Activated naive CD8-positive, alpha-beta T cell treated with anti-CD3 and anti-CD28 coated beads, Interleukin-2, amount 10 ng/mL, durations not matched to agents 7 days and 5 days (primary cell): ENCODE measurements at places on chromosomes 4 and X. TPM values are rescaled to one million over a fixed set of nuclear protein-coding genes. Genes with fewer than 3 reads are reported as not detected.
A peak's percentile ranks its signal among the peaks of the same experiment; 100 is the strongest.

The CT47B1 gene
- not detected for total RNA-seq

The UBE2A gene
- 73.5 TPM for total RNA-seq

The PRSS12 gene
- total RNA-seq = not detected

The STARD8 gene
- total RNA-seq = 0.85 TPM

The JCHAIN gene
- 0.60 TPM for total RNA-seq

The WAS gene
- total RNA-seq = 142 TPM

The CT45A9 gene
- not detected for total RNA-seq

The NXF2 gene
- not detected for total RNA-seq

The MAGEA9B gene
- total RNA-seq = not detected

The TSPAN7 gene
- total RNA-seq = not detected

The RRAGB gene
- total RNA-seq = 13.3 TPM

The EGFL6 gene
- total RNA-seq = 17.6 TPM

The GLOD5 gene
- not detected for total RNA-seq

The DDX53 gene
- total RNA-seq = not detected

The GAGE2A gene
- total RNA-seq = not detected

The RASL11B gene
- total RNA-seq = 0.17 TPM

The PCDH11X gene
- not detected for total RNA-seq

GRCh38 chrX:149527705-149528104 lies 13.1 kb upstream of the EOLA1 start:
- no peak for DNase-seq

- no peak for DNase-seq
Observed at GRCh38 chr4:47017494-47017893, 13.9 kb upstream of the GABRB1 start.

GRCh38 chrX:2782171-2782570 lies 30.3 kb downstream of the XG start:
- DNase-seq = no peak

- DNase-seq = no peak
Observed at GRCh38 chr4:150814873-150815272, 200.2 kb downstream of the LRBA start.

GRCh38 chr4:141027421-141027820 lies 105.8 kb downstream of the RNF150 start:
- no peak for DNase-seq

DNA sequence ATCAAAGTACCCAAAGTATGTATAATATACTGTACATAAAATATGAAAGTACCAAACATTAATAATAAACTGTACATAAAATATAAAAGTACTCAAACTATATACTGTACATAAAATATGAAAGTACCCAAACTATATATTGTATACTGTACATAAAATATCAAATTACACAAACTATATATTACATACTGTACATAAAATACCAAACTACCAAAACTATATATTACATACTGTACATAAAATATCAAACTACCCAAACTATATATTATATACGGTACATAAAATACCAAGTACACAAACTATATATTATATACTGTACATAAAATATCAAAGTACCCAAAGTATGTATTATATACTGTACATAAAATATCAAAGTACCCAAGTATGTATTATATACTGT lies 723.7 kb downstream of the CWH43 start:
- no peak for DNase-seq

DNA sequence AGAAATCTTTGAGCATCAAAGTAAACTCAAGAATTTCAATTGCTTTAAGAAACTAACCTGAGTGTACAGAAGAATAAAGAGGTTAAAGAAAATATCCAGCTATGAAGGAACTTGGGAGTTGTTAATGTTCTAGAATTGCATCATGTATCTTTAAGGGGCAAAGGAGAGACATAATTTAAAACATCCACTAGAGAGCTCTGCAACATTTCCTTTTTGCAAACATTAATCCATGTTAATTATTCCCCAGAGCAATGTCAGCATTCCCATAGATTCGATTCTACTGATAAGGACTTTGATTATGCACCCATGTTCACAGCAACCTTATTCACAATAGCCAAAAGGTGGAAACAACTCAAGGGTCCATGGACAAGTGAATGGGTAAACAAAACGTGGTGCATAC lies 80.2 kb upstream of the SORBS2 start:
- no peak for DNase-seq

GRCh38 chr4:153997516-153997915 lies 208.6 kb upstream of the SFRP2 start:
- no peak for DNase-seq

DNA sequence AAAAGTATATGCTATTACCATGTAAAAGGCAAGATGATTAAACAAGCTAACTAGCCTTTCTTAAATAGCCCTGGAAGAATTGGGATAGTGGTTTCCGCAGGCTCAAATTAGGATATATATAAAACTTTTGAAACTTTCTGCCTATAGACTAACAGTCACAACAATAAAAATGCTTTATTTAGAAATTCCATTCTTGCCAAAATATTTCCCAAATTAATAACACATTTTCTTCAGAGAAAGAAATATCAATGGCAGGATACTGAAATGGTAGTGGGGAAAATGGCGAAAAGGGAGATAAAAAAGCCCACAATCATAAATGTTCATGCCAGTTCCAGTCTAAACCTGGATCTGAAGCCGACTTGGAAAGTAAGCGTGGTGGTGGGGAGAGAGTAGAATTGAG lies 56.0 kb downstream of the MAD2L1 start:
- no peak for DNase-seq

GRCh38 chr4:25958110-25958509 lies 44.1 kb downstream of the SMIM20 start:
- no peak for DNase-seq

GRCh38 chr4:1244978-1245471 lies 3.9 kb downstream of the CTBP1 start:
- peak; percentile 23 for DNase-seq

- DNase-seq = no peak
Observed at GRCh38 chr4:143424276-143424675, 87.6 kb downstream of the GAB1 start.

GRCh38 chr4:147833254-147833653 lies 101.4 kb downstream of the ARHGAP10 start:
- DNase-seq = no peak

DNA sequence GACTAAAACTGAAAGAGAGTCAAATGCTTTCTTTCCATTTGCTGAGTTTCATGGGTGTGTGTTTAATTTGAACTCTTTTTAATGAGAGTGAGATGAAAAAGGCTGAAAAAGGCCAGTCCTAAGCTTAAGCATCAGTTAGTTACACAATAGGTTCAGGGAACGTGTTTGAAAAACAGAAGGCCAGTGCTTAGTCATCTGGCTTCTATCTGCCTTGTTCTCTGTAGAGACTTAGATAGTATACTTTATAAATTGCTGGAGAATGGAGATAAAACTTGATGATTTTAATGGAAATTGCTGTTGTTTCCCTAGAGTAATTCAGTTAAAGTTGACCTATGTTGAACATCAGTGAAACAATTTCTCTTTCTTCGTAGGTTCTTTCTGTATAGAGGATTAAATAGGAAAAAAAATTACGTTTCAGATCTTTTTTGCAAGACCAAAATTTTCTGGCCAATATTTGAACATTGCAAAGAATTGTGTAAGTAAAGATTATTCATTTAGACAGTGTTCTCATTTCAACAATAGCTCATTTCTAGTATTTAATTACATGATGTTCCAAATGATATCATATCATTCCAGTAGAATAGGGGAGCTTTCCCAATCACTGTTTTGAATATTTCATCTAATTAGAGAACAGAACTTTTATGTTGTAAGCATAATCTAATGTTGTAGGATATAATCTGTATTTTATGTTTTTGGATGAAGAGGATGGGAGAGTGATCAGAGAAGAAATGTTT lies 1088.8 kb downstream of the ADGRL3 start:
- no peak for DNase-seq

DNA sequence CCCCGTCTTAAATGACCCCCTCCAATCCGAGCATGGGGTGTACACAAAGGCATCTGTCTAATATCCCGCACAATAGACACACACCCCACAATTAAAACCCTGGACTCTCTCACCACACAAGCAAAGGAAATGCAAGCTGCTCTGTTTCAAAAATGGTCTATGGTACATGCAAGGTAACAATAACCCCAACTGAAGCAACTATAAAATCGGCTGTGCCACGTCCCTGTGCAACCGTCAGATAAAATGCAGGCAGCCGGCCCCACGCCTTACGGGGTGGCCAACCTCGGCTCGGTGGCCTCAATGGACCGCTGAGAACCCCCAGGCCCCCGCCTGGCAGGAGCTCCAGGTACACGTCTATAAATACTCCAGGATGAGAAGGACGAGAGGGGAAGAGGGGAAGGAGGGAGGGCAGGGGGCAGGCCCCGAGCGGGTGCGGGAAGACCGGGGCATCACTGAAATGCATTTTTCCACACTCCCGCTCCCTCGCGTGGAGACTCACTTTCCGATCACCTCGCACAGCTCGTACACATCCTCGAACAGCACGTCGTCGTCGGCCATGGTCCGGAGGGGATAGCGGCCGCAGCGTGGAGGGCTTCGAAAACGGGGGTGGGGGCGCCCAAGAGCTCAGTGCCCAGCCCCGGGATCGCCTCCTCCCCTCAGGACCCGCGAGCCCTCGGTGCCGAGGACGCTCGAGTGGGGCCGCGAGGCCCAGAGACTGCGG lies 763 bp downstream of the CASK start:
- DNase-seq = no peak

GRCh38 chr4:109041463-109042360 lies 260.7 kb downstream of the COL25A1 start:
- DNase-seq = no peak

- DNase-seq = no peak
Observed at GRCh38 chrX:66022632-66023384, 17.1 kb downstream of the VSIG4 start.

- DNase-seq = no peak
Observed at GRCh38 chrX:76802708-76803107, 375.2 kb downstream of the MAGEE1 start.

GRCh38 chr4:139655116-139655515 lies 10.5 kb upstream of the MGST2 start:
- no peak for DNase-seq

DNA sequence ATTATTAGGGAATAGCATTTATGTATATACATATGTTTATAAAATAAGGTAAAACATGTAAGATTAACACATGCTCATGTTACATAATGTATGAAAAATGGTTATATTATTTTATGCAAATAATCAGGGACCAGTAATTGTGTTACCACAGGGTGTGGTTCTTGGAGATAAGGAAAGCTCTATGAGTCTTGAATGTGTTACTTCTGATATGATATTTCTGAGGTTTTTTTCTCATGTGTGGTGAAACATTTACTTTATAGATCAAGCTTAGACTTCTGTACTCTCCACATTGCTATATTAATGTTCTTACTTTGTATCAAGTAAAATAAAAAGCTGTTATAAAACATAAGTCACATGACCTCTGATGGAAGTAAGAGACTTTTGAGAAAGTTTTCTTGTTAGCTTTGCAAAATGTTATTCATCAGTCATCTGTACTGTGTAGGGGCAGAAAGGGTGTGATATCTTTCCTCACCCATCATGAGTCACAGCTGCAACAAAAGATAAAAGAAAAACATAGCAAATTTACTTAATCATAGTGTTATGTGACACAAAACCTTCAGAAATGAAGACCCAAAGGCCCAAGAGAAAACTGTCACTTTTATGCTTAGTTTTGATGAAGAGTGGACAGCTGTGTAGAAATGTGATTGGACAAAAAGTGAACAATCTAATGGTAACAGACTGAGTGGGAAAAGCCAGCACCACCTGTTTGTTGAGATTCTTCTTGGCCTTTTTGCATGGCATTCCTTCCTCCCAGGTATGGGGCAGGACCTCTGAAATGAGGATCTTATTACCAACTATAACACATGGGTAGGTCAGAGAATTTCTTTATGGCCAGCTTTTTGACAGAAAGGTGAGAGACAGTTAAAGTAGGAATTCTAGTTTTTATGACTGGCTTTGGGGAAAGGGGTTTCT lies 632.3 kb downstream of the PDHA2 start:
- no peak for DNase-seq

DNA sequence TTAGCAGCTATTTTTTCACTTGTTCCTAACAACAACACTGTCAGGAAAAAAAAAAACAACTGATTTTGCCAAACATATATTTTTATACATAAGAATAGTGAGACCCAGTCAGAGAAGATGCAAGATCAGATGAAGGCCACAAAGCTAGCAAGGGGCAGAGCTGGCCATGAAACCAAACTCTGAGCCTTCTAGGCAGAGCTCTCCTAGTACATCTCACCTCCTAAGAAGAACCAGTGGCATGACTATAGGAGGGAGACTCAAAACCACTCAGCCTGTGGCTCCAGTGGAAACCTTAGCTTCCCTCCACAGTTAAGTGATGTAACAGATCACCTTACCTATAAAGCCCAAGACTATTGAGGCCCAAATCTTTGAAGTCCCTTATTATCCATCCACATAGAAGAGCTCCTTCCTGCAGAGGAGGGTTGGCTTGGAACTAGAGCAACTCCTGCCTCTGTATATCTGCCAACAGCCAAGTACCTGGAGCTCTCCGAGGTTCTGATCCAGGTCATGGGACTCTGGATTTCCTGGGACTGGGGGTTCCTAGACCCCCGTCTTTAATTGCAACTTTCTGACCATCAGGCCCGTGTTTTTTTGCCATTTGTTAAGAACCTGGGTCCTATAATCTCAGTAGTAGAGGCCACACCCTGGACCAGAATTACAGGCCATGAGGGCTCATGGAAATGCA lies 136.5 kb downstream of the SH3KBP1 start:
- DNase-seq = no peak

- no peak for DNase-seq
Observed at GRCh38 chrX:78237127-78237526, 90.3 kb downstream of the CYSLTR1 start.

GRCh38 chrX:3815896-3816664 lies 102.6 kb upstream of the PRKX start:
- peak; percentile 65 for DNase-seq

DNA sequence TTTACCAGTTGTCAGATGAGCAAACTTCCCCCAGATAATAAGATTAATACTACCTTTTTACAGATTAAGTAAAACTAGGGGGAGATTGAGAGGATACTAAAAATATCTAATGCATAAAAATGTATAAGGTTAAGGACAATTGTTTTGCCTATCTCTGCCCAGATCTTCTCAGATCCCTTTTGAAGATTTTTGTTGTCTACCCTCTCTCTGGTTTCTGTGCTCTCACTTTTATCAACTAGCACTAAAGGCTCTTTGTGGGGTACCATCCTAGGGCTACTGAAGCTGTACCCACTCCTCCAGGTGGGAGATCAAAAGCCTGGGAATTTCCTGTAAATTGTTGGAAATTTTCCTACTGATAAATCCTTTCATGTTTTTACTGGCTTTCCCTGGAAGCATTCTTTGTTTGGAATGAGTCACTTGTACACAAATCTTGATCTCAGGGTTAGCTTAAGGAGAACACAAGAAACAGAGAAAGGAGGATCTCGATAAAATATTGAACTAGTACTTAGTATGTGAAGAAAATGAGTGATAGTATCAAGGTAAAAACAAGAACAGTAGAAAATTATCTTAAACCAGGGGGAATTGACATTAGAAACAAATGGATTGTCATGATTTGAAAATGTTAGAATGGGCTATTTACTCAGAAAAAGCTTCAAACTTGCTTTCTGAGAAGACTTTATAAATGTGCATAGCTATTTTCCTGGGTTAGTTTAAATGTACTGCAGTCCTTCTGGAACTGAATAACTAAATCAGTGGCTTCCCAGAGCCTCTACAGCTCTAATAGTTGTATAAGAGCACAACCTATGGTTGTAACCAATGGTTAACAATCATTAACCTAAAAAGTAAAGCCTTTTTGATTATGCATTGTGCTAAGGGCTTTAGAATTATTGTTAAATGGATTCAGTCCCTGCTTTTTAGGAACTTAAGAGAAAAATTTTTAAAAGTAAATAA lies 679.9 kb upstream of the MAGEB2 start:
- DNase-seq = no peak
